ENCODE measurements at places on chromosomes 2 and 18.
A peak's percentile ranks its signal among the peaks of the same experiment; 100 is the strongest.

DNA sequence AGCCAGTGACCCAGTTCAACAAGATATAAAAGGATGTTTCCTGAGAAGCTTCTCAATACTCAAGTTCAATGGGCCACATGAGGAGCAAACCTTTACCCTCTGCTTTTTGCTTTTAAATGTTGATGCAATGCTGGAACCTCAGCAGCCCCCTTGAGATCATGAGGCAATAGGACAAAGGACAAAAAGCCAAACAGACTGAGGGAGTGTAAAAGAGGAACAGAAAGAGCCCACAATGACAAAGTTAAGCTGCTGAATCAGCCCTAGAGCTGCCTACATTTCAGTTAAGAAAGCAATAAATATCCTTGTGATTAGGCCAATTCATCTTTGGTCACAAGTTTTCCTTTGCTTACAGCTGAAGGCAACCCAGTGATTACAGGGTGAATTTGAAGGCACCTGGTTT, 76.9 kb downstream of the MRO start:
- no peak for DNase-seq

- DNase-seq: no peak
Measured at GRCh38 chr2:199818026-199818425, 33.0 kb downstream of the FTCDNL1 start.

DNA sequence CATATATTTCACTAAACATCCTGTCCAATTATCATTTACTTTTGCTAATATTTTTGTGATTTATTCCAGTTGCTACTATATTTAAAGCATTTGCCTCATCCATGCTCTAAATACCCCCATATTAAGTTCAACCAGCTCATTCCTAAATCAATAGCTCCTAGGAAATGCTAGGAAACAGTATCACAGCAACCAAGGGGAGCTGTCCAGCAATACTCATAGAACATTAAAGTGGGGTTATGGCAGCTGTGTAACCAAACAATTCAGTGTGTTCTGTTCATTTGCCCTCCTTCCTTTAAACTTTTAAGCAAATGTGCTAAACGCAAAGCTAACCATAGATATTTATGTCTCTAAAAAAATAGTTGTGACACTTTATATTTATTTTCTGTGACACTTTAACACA, 41.1 kb downstream of the ACVR1C start:
- no peak for DNase-seq

- DNase-seq: no peak
Measured at GRCh38 chr2:159938395-159938794, 124.0 kb downstream of the PLA2R1 start.

- DNase-seq: no peak
Measured at GRCh38 chr2:36566887-36567286, 31.1 kb downstream of the FEZ2 start.

- DNase-seq: no peak
Measured at GRCh38 chr2:200787351-200788120, 24.2 kb upstream of the BZW1 start.

- DNase-seq: no peak
Measured at GRCh38 chr2:235639428-235639773, 145.6 kb downstream of the AGAP1 start.

- DNase-seq: no peak
Measured at GRCh38 chr18:22471546-22472131, 53.9 kb upstream of the CTAGE1 start.

- DNase-seq: no peak
Measured at GRCh38 chr18:21958263-21958662, 211.1 kb upstream of the GATA6 start.

- no peak for DNase-seq
Measured at GRCh38 chr18:62569081-62569655, 46.3 kb downstream of the ZCCHC2 start.

- DNase-seq: no peak
Measured at GRCh38 chr2:167964650-167965413, 282.6 kb downstream of the STK39 start.

DNA sequence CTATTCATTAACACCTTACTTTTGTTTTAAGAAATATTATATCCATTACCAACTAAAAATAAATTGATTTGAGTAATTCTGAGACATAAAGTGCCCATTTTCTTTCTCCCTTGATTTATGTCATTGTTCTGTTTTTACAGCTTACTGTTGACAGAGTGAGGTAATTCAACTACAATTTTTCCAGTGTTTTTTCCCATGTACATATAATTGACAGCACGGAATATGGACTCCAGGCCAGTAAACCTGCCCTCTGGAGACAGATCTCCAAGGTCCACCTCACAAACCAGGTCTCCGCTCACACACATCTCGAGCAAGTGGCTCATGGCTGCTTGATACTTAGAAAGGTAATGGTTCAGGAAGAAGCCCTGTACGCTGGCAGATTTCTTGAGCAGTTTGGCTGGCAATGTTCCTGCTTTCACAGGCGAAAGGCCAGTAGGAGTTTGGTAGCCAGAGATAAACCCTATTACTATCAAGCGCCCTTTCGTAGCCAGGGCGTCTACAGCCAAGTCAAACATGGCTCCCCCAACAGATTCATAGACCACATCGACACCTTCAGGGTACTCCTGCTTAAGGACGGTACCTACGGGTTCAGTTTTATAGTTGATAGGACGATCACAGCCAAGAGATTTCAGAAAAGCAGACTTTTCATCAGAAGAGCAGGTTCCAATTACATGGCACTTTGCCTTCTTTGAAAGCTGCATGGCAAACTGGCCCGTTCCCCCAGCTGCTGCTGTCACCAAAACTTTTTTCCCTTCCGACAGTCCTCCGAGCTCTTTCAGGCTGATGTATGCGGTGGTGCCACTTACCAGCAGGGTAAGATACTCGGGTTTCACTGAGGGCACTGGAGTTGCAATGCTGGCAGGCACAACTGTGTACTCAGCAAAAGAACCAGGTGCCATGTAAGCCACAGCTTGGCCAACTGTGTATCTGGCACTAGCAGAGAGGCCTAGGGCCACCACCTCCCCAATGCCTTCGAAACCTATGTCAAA, 7.4 kb downstream of the PTGR3 start:
- DNase-seq: no peak

GRCh38 chr2:1882471-1882870, 138.2 kb upstream of the PXDN start:
- DNase-seq: no peak

- DNase-seq: no peak
Measured at GRCh38 chr2:211329421-211329820, 773.0 kb downstream of the CPS1 start.

DNA sequence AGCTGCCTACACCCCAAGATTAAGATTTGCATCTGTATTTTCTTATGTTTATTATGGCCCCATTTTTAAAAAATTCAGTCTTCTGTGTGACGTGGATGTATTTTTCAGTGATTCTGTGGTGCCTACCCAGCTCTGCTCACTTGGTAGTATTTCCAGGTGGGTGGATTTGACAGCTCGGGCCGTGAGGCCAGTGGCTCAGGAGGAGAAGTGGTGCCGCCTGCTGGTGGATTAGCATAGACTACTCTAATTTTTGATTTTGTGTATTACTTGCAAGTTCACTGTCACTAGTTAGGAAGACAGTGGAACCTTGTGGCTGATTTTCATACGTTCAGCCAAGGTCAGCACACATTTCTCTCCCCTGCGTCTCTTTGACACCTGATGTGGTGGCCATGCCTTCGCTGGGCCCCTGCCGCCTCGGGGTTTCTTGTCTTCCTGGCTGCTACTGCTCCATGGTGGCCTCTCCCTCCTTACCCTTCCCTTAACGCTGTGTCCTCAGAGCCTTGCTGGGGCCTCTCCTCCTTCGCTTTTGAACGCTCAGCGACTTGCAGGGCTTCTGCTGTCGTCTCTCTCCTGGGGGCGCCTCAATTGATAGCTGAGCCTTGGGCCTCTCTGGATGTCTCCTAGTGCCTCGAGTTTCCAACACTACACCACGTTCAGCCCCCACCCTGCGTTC, 89.4 kb downstream of the DGKD start:
- DNase-seq: peak; percentile 84

DNA sequence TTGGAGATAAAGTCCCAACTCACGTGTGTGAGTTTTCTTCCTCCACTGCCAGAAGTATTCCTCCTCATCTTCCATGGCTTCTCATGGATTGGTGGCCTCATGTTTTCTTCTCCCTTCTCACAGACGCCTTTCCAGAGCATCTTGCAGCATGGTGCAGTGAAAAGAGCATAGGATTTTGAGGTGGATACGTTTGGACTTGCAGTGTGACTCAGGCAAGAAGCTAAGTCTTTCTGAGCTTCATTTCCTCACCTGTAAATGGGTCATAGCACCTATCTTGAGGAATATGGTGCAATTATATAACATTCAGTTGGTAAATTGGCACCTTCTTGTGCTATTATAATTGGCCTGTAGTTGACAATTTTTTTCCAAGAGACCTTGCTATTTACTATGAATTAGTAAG, 247.6 kb downstream of the RDH14 start:
- DNase-seq: no peak

DNA sequence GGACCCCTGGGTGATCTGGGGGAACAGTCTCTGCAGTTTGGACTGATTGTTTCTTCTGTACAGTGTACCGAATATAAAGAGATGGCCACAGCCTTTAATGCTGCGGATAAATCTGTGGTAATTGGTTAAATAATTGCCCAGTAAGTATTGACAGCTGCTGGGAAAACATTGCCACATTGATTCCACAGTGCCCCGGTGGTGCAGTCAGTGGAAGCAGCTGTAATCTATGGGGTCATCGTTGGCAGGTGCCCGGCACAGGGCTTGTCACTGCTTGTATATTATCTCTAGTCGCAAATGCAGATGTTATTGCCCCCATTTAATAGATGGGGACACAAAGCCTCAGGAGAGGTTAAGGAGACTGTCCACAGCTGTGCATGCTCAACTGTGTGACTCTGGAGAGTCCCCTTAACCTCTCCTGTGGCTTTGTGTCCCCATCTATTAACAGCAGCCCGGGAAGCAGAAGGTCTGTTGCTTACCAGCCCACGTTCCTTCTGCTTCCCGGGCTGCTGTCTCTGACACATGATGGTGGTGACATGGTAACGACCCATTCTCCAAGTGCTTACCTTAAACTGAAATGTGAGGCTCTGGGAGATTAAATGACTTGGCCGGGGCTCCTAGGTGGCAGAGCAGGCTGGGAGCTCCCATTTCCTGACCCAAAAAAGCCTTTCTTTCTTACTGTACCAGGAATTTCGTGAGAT, 76.9 kb downstream of the NCK2 start:
- DNase-seq: no peak

- DNase-seq: no peak
Measured at GRCh38 chr2:47558116-47558767, 155.3 kb downstream of the MSH2 start.

GRCh38 chr2:9356261-9356660, 67.1 kb downstream of the ITGB1BP1 start:
- no peak for DNase-seq

GRCh38 chr2:198385326-198385725, 580.9 kb downstream of the PLCL1 start:
- DNase-seq: no peak

DNA sequence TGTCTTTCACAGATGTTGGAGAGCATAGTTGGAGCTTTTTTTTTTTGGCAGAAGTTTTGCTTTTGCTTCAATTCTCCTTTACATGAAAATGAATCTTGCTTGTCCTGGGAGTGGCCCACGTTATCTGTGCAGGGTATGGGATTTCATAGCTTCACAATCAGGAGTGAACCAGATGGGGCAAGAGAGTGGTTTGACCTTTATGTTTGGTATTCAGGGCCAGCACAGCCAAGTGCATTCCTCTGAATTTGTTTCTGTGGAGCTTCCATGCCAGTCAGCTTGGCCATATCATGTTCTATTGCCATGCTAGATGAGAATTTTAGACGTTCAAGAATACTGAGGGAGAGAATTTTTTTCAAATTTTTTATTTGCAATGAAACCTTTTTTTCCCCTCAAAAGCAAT, 116.6 kb downstream of the PRPF40A start:
- no peak for DNase-seq

DNA sequence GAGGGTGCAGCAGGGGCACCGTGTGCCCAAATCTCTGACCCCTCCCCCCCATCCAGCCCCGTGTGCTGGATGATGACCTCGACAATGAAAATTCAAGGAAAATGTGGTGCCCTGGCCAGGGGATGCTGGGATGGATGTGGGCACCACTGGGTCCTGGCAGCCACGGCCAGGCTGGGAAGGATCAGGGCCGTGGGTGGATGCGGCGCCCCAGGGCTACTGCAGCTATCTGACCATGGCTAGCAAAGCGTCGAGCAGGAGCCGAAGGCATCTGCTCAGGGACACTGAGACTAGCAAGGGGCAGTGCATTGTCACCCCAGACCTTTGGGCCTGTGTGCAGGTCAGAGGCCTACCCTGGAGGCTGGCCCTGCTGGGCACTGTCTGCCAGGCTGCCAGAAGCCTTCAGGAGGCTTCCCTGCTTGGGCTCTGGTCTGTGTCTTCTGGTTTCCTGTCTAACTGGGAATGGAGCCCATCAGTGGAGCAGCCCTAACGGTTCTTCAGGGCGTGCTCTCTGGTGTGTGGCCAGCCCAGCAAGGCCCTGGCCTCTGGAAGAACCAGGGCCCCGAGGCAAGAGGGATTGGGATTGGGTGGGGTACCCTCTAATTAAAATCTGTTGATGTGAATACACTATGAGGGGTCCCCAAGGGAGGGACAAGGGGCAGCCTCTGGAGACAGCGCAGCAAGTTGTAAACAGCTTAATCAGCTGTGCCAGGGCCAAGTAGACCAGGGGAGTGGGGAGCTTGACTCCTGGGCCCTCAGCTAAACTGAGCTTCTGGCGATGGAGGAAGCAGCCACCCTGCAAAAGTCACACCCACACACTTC, 98.0 kb downstream of the STPG4 start:
- no peak for DNase-seq

GRCh38 chr2:75133621-75134570, 65.4 kb downstream of the TACR1 start:
- no peak for DNase-seq

- peak; percentile 15 for DNase-seq
Measured at GRCh38 chr18:62325806-62326645, 916 bp downstream of the TNFRSF11A start.
